HuH-7 (cell line): ENCODE measurements at places on chromosomes 4 and X.
A peak's percentile ranks its signal among the peaks of the same experiment; 100 is the strongest.

DNA sequence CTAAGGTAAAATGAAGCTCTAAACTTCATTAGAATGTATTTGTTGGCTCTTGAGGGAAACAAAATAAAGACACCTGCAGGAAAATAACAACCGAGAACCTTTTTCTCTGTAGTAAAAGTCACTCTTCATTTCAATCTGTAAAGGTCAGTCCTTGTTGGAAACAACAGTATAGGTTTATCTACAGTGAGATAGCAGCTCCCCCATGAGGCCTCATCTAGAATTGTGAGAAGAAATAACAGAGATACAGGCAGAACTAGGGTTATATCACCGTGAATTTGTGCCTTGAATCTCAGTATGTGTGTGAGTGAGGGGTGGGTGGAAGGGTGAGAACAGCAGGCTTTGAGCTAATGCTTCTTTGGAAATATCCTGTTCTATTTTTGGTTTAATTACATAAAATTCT is 107.8 kb upstream of the FMR1 start:
- DNase-seq: peak; percentile 18

DNA sequence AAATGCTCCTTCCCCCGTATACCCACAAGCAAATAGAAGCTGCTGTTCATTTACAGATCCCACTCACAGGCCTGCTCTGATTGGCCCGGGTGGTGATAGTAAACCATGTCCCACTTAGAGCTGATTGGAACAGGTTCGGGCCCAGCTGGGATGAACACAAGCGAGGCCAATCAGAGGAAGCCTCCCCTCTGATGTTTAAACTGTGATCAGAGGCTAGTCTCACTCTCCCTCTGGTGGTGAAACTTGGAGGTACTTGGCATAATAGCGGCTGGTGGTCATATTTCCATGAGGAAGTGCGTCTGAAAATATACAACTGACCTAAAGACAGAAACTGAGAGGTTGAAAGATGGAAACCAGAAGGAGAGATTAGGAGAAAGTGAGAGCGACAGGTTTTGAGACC is 51.5 kb upstream of the TRPC3 start:
- peak; percentile 39 for DNase-seq

DNA sequence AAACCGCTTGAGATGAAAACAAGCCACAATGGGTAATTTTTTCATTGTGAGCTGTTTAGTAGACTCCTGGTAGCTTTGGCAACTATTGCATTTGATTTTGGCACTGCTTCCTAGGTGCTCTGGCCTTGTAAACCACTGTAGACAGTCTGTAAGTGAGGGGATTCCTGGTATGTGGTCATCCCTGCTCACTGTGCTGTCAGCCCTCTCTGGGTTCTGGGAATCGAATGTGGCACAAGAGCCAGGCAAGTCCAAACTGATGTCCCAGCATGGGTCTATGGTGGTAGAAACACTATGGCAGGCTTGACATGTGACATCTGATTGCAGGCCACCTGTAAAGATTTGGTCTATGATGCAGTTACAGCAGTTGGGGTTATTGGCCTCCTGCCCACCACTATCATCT is 2.5 kb downstream of the USP51 start:
- DNase-seq: no peak

DNA sequence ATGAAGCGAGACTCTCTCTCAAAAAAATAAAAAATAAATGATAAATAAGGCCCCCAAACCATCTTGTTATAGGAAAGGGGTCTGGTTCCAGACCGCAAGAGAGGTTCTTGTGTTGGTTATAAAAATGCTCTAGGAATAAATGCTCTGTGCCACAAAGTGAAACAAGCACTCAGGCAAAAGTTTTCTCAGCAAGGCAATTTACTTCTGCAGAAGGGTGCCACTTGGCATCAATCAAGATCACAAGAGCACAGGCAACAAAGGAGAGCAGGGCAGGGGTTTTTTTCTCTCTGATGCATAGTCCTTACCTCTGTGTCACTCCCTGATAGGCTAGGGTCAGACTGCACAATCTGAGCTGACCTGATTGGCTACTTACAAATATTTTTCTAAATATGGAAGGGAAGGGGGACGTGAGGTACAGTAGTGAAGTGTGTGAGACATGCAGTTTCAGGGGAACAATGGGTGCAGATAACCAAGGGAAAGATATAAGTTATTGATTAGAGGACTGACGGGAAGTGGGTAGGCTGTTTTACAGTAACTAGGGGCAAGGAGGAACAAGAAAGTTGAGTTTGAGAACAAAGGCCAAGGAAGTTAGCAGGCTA is 29.8 kb upstream of the FUNDC1 start:
- DNase-seq: no peak

GRCh38 chr4:10456595-10457254 is 501 bp downstream of the ZNF518B start:
- no peak for DNase-seq

GRCh38 chr4:78551420-78552351 is at the start of gene ANXA3:
TSS of gene ANXA3 (plus strand) at chr4:78551770. CDS start at chr4:78554474, 2,704 bp downstream.
- peak; percentile 70 for DNase-seq

DNA sequence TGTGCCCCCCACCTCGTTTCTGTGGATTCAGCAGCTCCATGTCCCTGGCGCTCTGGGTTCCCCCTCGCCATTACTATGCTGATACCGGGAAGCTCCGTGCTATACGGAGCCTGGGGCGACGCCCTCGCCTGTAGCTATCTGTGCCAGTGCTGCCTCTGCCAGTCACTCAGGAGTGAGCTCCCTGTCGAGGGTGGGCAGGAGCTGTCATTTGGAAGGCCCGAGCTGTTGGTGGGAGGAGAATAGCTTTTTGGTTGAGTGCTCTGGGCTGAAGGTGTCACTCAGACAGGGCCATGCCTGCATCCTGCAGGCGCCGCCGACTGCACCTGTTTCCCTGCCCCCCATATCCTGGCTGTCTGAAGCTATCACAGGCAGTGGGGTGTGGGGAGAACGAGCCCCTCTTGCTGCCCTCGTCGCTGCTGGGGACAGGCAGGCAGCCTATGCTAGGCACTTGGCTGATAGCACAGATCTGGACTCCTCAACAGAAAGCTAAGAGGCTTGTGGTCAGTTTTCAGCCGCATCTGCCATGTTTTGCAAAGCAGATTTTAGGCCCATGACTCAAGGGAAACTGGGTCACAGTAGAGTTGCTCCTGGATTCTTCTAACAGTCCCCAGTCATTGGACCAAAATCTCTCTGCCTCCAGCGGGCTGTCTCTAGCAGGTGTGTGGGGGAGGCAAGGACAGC is 31.8 kb downstream of the CPLX1 start:
- no peak for DNase-seq

DNA sequence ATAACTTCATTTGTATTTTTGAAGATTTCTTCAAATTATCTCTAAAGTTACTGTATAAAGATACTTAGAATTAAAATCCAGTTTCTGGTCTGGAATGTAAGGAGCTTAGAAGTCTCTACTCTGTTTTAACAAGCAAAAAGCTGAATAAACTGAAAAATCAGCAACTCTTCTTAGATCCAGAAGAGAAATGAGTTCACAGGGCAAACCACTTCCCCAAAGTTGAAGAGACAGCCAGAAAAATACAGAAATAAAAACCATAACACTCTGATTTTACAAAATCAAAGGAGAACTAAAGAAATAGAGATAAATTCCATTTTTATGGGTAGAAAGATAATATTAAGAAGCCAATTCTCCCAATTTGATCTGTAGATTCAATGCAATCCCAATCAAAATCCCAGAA is 1166.8 kb downstream of the ADGRL3 start:
- DNase-seq: no peak

- no peak for DNase-seq
These were observed 743.3 kb upstream of the SLIT2 start for GRCh38 chr4:19508442-19508841.

GRCh38 chr4:74890341-74890740 is 42.6 kb upstream of the PARM1 start:
- no peak for DNase-seq

GRCh38 chr4:186953599-186954260 is 230.1 kb upstream of the FAT1 start:
- no peak for DNase-seq

- DNase-seq: no peak
These were observed 56.0 kb downstream of the MED28 start for GRCh38 chr4:17670423-17670822.

DNA sequence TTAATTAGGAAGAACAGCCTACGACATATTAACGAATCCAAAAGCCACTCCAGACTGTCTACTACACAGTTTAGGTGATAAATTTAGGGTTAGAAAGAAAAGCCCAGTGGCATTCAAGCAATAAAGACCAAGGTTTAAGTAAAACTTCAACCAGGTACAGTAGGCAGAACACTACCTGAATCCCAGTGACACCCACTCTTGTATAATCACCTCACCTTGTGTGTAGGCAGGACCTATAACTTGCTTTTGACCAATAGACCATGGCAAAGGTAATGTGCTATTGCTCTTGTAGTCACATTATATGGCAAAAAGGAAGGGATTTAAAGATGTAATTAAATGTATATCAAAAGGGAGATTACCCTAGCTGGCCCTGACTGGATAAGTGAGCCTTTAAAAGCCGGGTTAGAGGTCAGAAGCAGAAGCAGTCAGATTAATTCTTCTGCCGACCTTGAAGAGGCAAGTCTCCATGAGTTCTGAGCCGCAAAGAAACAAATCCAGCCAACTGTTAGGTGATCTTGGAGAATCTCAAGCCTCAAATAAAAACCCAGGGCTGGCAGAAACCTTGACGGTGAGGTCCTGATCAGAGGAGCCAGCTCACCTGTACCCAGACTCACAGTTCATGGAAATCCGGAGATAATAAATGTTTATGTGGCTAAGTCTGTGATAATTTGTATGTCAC is 8.8 kb downstream of the FSTL5 start:
- DNase-seq: no peak

DNA sequence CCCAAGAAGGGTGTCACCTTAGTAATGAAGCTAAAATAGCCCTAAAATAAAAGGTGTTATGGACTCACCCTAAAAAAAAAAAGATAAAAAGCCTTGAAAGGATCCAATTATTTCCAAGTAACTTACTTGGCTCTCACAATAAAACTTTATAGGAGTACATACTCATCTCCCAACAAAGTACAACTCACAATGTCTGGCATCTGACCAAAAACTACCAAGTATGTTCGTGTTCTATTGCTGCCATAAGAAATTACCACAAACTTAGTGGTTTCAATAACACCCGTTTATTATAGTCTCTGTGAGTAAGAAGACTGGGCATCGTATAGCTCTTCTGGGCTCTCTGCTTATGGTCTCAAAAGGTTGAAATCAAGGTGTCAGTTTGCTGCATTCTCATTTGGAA is 51.0 kb downstream of the BEX1 start:
- no peak for DNase-seq

- no peak for DNase-seq
These were observed 21.6 kb upstream of the MAPK10 start for GRCh38 chr4:86381431-86381830.

DNA sequence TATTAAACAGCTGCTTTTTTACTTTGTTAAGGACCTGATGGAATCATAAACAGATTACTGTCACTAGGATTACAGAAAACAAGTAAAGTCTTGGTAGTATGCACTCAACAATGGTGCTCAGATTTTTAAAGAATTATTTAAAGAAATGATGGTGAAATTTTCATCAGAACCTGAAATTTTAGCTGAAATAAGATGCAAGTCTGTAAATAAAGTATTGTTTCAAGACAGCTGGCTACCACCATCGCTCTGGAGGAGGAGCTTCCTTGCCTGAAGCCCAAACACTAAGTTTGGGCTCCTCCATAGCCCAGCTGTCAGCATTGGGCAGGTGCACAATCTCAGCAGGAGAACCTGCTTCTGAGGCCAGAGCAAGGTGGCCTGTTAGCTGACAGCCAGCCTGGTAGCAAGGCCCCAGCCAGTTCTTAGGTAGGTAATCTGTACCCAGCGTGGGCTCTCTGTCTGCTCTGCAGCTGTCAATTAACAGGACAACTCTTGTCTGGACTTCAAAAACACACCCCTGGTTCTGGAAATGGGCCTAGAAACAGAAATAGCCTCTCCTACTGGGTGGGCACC is 4.6 kb downstream of the GAB1 start:
- DNase-seq: no peak

DNA sequence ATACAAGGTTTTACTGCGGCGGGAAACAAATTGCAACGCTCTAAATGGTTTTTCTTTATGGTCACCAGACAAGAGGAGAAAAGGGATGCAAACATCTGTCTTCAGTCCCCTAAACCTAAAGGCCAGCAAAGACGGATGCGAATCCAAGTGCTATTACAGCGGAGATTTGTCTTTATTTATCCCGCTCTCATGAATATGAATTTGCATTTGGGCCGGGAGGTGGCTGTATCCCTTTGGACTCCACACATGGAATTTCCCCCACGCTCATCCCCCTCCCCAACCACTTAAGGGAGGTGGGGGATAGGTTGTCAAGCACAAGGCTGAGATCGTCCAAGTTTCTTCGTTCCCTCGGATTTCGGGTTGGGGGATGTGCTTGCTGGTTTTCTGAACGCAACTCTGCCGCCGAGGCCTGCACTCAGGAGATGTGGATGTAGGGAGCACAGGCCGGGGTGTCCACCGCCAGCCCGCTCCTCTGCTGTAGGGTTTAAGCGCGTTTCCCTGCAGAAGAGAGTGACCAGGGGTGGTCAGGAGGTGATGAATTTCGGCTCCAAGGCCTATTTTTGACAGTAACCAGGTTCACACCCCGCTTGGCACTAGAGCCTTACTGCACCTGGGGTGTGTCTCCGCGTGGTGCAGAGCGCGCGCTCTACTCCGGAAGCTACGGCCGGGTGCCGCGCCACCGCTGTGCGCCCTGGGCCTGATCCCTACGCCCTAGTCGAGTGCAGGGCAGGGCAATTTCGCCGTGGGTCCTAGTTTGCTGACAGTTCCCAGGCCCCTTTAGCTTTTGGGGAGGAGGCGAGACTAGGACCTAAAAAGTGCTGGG is 2.3 kb upstream of the PHOX2B start:
- DNase-seq: no peak

DNA sequence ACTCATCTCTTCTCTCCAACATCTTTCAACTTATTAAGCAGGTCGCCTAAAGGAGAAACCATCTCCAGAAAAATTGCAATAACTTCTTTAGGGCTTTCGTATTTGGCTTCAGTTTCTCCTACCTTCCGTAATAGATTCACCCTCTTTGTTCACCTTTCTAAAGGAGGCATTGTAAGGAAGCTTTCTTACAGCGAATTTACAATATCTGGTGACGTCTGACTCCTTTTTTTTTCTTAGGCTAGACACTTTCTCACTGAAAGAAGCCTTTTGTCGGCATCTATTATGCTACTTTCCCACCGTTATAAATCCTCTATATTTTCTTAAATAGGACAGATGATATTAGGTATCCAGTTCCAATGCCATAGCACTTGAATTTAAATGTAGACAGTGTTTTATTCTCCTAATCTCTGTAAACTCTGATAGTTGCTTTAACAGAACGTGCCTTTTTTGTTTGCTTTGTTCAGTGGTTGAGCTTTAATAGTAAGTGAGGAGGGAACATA is 302.4 kb downstream of the IL1RAPL1 start:
- no peak for DNase-seq

GRCh38 chr4:41359422-41359775 is 102.7 kb downstream of the UCHL1 start:
- DNase-seq: no peak

DNA sequence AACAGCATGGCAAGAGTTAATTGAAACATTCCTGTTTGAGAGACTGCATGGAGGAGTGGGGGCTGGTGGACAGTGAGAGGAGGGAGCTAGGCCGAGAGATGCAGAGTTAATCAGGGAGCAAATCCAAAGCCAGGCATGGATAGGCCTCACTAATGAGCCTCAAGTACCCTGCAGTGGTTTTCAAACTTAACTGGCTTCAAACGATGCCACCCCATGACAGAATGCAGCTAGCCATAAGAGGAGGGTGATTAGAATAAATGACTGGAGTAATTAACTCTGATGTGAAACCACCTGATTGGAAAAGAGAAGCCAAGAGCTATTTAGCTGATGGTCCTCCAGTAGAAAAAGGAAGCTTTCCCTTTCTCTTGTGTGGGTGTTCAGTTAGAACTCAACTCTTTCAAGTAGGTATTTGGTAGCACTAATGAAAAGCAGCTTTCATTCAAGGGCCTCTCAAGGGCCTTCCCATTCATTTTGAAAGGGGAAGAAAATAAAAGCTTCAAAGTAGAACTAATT is 215.4 kb upstream of the MAB21L2 start:
- no peak for DNase-seq
